CD4-positive, alpha-beta T cell treated with Interleukin-15 for 1 hour (primary cell): ENCODE measurements at places on chromosomes 12 and 14.

GRCh38 chr12:67891596-67891995 is 97.7 kb upstream of the IFNG-AS1 start:
- no peak for DNase-seq

- no peak for DNase-seq
These were observed 76.9 kb upstream of the REP15 start for GRCh38 chr12:27619308-27619707.

DNA sequence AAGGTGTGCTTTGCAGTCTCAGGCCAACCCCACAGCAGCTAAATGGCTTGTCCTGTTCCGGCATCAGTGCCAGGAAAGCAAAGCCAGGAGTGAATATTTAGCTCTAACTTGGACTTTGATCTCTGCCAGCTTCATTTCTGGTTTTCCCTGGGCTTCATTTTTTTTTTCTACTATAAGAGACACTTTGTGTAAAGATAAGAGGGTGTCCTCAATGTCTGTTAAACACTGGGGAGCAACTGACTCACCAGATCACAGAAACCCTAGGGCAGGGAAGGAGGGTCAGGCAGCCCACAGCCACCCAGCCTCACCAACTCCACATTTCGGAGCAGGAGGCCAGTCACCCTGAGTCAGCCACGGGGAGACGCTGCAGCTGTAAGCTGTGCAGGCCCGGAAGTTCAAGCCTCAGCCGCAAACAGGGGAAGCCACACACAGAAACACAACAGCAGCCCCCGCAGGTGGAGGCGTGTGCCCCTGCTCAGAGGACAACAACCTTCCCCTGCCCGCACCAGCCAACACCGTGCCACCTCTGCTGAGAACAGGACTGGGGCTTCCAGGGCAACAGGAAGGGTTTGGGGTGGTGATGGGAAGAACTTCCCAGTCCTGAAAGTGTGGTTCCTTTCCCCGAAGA is 6.3 kb downstream of the TNFRSF1A start:
- peak; percentile 84 for DNase-seq

DNA sequence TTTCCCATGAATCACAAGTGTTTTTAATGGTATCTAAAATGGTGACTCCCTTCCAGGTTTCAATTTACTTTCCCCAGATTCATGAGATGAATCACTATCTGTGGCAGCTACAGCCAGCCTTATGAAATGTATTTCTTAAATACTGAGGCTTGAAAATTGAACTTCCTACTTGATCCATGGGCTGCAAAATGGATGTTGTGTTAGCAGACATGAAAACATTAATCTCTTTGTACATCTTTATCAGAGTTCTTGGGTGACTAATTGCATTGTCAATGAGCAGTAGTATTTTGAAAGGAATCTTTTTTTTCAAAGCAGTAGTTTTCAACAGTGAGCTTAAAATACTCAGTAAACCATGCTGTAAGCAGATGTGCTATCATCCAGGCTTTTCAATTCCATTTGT is 250.8 kb downstream of the SLC6A15 start:
- no peak for DNase-seq

DNA sequence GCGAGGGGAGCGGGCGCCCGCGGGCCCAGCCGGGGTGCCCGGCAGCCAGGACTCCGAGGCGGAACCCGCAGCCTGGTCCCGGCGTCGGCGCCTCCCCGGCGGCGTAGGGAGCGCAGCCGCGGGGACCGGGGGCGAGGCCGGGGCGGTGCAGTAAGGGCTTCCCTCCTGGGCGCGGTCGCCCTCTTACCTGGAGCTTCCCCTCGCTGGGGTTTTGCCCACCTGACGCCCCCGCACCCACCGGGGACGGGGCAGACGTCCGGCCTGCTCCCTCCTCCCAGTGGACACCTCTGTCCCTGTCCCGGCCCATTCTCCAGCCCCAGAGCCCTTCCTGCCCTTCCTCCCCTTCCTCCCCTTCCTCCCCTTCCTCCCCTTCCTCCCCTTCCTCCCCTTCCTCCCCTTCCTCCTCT is 413 bp upstream of the TUBA1C start:
- no peak for DNase-seq

- no peak for DNase-seq
These were observed 342.9 kb downstream of the PAWR start for GRCh38 chr12:79347866-79348265.

DNA sequence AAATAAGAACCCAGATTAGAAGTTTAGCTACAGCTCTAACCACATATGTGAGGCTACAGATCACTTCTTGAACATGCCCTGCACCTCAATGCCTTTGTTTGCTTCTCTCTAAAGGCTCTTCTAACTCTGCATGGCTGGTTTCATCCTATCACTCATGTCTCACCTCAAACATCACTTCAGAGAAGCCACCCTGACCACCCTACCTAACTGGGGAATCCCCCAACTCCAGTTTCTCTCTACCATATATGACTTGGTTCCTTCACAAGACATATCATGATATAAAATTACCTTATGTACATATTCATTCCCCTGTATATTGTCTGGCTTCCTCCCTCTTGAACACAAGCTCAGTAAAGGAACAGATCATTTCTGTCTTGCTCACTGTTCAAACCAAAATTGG is 250.2 kb upstream of the GRIP1 start:
- no peak for DNase-seq

GRCh38 chr14:23610090-23610814 is 25.9 kb upstream of the DHRS2 start:
- no peak for DNase-seq

DNA sequence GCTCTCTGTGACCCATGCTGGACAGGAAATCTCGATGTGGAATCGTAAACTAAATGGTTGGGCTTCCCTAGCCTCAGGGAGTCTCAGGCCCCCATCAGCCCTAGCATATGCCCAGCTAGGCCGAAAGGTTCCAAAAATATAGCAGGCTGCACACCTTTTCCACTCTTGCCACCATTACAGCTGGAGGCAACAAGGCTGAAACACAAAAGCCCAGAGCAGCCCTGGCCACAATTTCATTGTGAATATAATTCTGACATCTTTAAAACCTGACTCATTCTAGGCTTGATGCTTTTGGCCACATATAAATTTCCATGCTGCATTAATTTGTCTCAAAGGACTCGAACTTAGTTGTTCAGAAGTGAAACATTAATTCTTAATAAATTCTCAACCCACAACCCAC is 382.2 kb downstream of the GRIN2B start:
- DNase-seq, result no peak

DNA sequence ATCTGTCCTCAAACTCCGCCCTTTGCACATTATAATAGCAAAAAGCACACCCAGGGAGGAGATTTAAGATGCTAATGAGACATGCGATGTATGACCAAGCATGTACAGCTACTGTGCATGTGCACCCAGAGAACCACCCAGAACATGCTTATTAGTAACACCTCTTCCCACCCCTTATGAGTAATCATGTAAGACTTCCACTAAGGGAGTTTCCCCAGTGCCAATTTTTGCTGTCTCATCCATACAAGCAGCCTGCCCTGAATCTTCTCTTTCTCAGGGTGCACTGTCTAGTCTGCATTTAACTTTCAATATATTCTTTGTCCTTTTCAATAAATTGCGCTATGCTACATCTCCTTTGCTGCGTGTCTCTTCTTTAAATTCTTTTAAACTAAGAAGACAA is 830.0 kb upstream of the NOVA1 start:
- no peak for DNase-seq

DNA sequence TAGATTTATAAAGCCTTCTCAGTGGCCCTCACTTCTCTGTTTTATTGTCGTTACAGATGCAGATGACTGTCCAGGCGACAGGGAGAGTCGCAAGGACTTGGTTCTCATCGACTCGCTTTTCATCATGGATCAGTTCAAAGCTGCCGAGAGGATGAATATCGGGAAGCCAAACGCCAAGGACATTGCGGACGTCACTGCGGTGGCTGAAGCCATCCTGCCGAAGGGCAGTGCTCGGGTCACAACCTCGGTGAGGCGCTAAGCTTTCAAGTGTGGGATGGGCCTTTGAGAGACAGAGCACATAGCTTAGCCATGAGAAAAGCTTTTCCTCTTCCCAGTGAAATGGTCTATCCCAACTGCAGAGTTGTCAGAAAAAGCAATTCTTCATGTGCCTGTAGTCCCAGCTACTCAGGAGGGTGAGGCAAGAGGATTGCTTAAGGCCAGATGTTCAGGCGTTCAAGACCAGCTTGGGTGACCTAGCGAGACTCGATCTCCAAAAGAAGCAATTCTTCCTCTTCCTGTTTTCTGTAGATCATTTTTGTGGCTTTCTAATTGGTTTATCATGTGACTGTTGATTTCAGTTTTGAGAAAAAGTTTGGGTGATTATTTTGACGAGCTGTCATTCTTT is 56.4 kb downstream of the EP400 start:
- DNase-seq, result no peak

DNA sequence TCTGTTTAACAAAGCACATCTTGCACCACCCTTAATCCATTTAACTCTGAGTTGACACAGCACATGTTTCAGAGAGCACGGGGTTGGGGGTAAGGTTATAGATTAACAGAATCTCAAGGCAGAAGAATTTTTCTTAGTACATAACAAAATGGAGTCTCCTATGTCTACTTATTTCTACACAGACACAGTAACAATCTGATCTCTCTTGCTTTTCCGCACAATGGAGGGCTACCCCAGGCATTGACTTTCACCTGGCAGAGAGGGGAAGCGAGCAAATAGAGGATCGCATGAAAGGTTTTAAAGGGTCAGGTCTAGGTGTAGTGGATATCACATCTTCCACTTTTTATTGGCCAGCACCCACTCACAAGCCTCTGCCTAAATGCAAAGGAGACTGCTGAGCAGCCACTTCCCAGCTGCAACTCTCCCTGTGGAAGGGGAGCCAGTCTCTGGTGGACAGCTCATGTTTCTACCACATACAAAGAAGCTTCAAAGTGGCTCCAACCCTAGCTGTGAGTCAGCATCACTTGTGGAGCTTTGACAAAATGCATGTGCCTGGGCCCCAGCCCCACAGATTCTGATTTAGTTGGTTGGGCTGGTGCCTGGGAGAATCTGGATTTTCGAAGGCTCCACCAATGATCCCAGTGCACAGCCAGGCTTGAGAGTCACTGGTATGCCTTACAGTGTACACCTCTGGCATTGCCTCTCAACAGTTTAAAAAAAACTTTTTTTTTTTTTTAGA is 7.2 kb upstream of the FNTB start:
- DNase-seq, result no peak
